ENCODE measurements at places on chromosomes 1 and 21.

GRCh38 chr21:37040212-37040611 is 32.7 kb downstream of the PIGP start:
- DNase-seq, result no peak

DNA sequence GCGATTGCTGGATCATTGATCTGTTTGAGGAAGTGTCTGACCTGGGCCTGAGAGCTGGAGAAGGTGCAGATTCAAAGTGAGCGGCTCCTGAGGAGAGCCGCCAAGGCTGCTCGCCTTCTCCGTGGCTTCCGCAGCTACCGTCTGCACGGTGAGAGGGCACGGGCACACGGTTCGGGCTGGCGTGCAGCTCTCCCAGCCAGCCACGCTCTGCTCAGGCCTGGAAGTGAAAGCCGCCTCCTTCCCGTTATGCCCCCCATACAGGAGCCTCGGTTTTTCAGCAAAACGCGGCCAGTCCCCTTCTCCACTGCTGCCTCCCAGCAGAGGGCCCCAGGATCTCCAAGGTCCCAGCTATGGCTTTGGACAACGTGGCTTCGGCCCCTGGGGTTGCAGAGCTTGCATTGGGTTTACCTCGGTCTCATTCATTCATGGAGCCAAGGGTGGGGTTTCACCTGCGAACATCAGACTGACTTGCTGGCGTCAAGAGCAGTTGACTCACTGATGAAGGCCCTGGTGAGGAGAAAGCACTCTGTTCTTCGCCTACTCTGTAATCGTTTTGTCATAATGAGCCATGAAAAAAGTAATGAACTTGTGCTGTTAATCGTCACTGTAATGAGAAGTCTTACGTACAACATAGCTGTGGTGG is 24.4 kb upstream of the PDXK start:
- no peak for DNase-seq

DNA sequence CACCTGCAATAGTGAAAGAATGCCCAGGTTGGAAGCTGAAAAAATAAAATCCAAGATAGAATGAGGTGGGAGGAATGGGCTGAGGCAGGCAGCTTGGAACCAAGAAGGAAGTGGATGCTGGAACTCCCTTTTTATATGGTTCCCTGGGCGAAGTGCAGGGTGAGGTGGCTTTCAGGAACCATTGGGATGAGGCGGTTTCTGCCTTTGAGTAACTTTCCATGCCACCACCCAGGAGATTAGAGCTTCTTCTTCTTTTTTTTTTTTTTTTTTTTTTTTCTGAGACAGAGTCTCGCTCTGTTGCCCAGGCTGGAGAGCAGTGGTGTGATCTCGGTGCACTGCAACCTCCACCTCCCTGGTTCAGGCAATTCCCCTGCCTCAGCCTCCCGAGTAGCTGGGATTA is 17.8 kb upstream of the MRPS6 start:
- no peak for DNase-seq

- no peak for DNase-seq
Observed at GRCh38 chr1:76158126-76158525, 83.6 kb downstream of the ST6GALNAC3 start.

- peak; percentile 68 for DNase-seq
Observed at GRCh38 chr1:211323156-211324063, 3.2 kb upstream of the TRAF5 start.

DNA sequence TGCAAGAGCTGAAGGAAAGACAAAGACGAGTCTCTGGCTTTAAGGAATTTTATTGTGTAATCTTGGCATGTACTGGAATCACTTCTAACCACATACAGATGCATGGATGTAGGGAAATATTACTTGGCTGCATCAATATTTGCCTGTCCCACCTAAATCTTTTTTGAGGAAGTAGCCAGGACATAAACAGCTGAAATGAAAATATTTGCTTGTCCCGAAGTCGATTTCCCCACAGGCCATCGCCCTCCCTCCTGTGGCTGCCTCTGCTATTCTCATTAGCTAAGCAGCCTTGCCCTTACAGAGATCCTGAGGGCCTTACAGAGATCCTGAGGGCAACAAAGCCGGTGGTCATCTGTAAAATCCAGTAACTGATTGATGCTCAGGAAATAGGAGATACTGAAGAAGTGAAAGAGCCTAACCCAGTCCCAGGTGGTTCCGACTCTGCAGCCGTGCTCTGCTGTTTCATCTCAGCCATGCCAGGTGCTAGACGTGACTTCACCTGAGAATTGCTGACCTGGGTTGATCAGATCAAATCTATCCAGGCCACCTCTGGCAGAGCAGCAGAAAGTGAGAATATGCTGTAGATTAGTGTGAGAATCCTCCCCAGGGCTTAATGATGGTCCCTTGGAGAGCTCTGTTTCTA is 25.5 kb downstream of the MAN1C1 start:
- DNase-seq, result no peak

DNA sequence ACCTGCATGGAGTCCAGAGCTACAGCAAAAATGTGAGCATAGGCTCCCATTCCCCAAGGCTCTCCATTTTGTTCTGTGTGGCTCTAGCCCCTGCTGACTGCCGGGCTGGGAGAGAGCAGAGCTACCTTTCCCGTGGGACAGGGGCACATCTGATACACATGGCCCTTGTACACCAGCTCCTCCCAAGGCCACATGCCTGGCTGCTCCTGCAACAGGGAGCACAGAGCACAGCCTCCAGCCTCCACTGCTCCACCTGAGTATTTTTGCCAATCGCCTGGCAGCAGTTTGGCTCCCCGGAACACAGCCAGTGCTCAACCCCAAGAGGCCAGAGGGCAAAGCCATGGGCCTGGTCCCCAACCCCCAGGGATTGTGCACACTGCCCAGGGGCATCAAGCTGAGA is 146.5 kb downstream of the CHD1L start:
- DNase-seq, result no peak

GRCh38 chr1:33178836-33179439 is 2.9 kb downstream of the TRIM62 start:
- no peak for DNase-seq

DNA sequence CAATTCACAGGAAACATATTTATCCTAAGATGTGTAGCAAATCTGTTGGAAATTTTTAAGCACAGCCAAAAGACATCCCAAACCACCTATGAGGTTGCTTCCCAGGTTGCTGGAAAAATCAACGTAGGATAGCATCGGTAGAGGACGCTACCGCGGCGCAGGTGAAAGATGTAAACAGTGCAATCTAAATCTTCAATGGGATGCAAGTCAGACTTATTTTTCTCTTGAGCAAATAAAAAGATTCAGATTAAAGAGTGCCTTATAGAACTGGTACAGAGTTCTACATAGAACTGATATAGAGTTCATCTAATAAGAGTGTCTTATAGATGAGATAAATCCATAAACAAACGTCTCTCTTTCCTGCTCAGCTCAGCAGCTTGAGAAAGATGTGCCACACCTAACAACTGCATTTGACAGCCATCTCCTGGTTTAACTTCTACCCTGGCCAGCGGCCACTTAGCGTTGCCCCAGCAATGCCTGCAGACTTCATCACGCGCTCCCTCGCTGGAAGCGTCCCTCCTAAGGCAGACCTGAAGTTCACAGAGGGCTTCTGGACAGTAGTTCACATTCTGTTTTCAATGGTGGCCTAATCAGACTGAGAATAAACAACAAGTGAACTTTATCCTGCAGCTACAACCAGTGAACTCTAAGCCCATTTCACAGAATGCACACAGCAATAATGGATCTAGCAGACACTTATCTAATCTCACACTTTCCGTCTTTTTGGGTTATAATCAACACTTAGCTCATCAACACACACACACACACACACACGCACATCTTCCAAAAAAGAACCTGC is 164.5 kb downstream of the TOMM20 start:
- DNase-seq, result no peak

Measured in KG1 (cell line).